ENCODE measurements at places on chromosomes 16 and 17.

DNA sequence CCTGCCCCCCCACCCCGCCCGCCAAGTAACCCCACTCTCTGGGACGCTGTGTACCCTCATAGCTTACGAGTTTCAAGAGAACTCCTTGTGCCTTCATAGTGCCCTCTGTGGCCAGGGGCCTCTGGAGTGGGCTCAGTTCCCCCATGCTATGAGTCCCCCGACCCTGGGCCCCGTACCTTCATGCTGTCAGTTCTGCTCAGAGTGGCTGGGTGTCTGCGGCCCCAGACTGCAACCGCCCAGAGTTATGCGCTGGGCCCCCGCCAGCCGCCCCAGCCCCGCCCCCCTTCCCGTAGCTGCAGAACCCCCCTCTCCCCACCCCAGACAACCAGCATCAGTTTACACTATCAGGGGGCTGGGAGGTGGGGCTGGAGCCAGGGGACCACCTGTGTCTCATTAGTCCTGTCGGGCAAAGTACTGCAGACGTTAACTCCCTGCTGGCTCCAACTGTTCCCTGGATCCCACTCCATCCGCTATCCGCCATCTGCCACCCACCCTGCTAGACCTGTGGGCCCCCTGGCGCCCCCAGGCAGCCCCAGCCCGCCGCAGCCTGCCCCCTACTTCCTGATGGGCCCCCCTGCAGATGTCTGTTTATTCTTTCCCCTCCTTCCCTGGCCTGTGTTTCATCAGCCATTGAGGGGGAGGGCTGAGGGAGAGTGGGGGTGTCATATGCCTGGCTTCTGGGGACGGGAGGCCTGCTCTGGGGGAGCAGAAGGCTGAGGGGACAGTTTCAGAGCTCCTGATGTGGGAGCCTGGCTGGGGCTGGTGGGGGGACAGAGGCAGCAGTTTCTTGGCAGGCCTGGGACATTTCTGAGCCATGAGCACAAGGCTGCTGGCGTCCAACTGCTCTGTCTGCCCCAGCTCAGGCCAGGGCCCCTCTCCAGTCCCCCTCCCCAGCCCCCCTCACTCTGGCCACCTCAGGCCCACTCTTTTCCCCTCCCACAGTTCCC is at the start of gene MFAP4:
Gene MFAP4 (minus strand): TSS at position 217 of the 947 bp plus-strand sequence. CDS start 35 bp downstream, at position 182.
- DNase-seq = peak; percentile 77

DNA sequence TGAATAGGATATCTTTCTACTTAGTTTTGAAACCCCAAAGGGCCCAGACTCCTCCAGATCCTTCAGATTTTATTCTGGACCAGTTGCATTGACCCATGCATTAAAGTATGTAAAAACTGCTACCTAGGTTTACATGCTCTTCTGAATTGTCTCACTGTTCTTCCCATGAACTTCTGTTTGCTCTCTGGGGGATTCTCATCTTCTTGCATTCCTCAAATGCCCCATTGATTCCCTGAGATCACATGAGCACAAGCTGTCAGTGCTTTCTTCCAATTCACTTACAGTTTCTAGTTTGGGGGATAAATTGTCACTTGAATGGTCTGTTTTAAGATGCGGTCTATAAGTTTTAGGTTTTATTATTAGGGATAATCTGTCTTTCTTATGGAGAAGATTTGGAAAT is 188.9 kb upstream of the KIF2B start:
- DNase-seq = no peak

- no peak for DNase-seq
Measured at GRCh38 chr17:39598047-39598481, 9.7 kb downstream of the NEUROD2 start.

GRCh38 chr17:4554441-4554996 is 665 bp downstream of the MYBBP1A start:
- no peak for DNase-seq

DNA sequence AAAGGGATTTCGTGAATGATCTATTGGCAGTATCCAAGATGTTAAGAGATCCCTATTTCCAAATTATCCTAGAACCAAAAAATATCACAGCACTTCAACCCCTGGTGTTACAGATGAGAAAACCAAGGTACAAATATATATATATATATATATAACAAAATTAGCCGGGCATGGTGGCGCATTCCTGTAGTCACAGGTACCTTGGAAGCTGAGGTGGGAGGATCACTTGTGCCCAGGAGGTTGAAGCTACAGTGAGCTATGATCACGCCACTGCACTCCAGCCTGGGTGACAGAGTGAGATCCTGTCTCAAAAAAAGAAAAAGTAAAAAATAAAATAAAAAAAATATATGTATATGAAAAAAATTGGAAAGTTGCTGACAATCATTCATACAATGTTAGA is 637 bp upstream of the CLN3 start:
- DNase-seq = no peak

GRCh38 chr17:69654981-69655855 is 240.7 kb downstream of the MAP2K6 start:
- DNase-seq = peak; percentile 94

DNA sequence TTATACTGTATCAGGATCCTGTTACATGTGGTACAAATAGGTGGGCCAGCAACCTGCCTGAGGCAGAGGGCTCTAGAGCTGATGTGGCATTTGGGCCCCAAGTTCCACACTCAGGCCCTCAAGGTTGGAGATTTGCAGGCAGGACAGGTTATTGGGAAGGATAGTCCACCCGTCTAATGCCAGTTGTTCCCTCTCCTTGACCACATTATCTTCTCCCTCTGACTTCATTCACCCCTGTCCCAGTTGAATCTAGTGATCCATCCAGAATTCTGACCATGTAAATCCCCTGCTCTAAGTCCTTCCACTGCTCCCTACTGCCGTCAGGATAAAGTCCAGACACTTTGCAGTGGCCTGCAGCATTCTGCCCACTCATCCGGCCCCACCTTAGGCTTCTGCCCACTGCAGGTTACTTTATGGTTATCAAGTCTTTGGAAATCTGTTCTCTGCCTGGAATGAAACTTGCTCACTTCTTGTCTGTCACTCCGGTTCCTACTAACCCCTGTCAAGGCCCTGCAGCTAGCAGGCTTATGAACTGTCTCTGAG is 1.9 kb upstream of the NFATC3 start:
- no peak for DNase-seq

DNA sequence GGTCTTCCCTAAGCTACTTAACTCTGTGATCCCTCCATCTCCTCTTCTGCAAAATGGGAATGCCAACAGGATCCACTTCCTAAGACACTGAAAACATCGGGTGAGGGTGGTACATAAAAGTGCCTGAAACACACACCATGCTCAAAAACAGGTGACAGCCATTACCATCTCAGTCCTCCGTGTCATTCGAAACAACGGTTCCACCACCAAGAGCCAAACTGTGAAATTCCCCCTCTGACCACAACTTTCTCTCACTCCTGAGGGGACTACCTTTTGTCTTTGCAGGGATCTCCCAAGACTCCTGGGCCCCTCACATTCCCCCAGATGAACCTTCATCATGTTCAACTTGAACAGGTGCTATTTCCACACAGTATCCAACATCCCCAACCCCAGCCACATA is 37.0 kb downstream of the NUBP1 start:
- no peak for DNase-seq

GRCh38 chr17:32909787-32910369 is 18.1 kb upstream of the TMEM98 start:
- DNase-seq = peak; percentile 89

DNA sequence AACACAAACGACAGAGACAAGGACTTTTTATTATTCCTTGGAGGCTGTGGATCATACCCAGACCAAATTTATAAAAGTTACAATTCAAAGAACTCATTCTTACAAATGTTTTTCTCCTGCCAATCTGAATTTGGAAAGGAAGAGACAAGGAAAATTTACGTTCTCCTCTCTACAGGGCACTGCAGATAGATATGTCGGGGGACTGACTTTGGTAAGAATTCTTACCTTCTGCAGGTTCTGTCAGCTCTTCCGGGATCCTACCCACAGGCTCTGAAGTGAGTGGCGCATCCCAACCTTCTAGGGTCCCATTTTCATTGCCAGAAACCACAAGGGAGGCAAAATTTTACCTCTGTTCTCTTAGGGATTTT is 2.2 kb upstream of the SLFN12L start:
- DNase-seq = no peak

DNA sequence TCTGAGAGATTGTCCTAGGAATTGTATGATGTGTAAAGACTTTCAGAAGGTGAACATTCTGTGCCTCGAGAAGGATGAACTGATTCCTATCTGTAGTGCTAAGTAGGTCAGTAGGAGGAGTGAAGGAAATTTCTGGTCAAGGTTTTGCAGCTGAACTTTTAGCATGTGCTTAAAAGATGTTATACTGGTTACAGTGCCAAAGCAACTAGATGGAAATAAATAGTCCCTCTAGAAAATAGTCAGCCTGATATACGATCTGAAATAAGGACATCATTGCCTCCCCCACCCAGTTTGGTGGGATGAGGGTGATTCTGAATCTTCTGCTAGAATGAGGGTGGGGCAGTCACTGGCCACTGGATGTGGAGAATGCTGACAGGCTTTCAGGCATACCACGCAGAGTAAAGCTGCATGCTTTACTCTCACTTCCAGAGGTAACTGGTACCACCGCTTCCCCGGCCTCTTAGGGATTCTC is 57.2 kb upstream of the VPS4A start:
- peak; percentile 83 for DNase-seq

DNA sequence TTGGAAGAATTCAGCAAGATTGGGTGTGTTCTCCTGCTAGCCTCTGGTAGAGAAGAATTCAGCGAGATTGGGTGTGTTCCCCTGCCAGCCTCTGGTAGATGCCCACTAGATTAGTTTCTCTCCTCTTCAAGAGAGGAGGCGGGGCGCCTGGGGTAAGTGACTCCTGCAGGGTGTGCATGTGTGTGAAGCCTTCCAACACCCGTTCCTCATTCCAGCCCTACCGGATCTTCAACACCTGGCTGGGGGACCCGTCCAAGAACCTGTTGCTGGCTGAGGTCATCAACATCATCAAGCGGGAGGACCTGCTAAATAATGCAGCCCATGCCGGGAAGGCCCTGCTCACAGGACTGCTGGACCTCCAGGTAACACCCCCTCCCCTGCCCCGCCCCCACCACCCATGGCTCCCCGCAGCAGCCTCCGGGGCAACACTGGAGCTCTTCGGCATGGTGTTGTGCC is 21.3 kb downstream of the TMEM186 start:
- no peak for DNase-seq

- DNase-seq = no peak
Measured at GRCh38 chr16:6897876-6898485, 434.7 kb upstream of the RBFOX1 start.

- DNase-seq = peak; percentile 61
Measured at GRCh38 chr17:57442914-57443571, 186.7 kb downstream of the MSI2 start.

DNA sequence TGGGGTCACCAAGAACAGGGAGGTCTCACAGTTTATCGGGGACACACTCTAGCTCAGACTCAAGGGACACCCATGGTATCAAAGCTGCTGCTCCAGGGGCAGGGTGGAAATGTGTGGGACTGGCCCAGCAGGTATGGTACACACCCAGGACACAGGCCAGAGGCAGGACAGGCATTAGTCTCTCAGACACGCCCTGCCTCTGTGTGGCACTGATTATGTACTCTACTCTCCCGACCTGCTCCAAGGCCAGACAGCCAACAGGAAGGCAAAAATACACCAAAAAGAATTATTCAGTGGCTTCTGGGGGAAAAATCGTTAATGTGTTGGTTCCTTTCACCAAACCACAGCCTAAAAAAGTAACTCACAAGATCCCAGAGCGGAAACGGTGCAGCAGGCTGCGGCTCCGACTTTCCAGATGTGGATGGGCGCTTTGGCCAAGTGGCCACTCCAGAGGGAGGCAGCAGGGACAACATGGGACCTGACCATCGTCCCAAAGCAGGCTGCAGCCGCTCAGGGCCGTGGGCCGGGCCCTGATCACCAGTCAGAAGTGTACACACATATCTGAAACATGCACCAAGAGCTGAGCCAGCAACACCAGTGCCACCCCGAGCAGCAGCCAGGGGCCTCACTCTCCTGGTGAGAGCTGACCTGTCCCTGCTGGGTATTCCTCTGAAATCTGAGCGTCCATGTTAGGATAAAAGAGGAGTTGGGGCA is 1.0 kb upstream of the SIRT7 start:
- DNase-seq = no peak

DNA sequence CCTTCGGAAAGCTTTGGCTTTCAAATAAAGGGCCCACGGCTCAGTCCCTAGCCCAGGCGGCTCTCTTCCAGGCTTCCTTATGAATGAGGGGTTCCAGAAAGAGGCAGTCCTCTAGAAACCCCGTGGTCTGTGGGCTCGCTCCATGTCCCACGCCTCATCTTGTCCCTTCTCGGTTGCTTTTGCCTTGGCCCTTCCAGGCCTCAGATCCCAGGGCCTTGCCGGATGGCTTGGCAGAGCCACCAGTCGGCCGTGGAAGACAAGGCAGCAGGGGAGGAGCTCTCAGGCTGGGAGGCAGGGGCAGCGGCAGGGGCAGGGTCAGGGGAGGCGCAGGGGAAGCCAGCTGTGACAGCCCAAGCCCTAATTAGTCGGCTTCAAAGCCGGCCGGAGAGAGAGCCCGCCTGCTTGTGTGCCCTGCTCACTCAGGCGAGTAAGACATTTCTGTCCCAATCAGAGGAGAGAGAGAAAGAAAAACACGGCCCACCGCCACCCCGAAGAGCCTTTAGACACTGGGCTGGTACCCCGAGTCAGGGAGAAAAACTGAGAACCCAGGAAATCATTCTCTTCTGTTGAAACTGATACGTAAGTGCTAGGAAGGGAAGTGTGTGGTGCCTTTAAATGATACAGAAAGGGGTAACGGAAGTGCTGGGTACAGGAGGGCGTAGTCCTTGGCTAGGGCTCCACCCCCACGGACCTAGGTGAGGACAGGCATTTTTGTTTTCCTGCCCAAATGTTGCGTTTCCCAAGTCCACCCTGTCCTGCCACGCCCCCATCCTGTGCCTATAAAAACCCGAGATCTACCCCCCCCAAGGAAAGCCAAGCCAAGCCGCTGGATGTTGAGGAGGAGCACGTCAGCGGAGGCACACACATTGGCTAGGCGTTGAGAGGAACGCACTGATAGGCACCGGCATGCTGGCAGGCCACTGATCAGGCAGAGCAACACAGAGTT is 27.8 kb upstream of the MEIOC start:
- no peak for DNase-seq

DNA sequence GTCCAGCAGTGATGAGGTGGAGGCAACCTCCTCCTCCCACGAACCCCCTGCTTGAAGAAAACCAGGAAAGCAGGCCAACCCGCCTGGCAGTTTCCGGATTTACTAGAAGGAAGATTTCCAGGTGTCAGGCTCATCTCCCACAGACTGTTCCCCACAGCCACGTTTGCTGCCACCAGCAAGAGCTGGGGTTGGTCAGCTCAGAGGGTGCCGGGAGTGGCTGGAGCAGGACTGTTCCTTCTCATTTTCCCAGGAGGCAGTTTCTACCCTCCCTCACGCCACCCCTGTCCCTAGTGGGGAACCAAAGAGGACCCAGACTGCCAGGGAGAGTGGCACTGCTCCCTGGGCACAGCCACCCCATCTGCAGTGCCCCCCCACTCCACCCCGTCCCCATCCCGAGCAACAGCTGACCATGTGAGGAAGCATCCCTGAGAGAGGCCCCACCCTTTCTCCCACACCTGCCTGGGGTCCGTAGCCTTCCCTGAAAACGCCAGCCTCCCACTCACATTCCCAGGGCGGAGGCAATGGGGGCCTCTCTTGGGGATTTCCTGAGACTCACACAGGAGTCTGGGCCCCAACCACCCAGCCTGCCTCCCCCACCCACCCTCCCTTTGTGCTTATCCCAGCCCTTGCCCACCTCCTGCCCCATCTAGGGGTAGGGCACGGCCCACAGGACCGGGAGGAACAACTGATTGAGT is 5.9 kb downstream of the KRT17 start:
- DNase-seq = no peak

GRCh38 chr16:81996664-81997509 is 14.4 kb downstream of the SDR42E1 start:
- peak; percentile 73 for DNase-seq

GRCh38 chr16:85897382-85897781 is 1.6 kb upstream of the IRF8 start:
- no peak for DNase-seq
